ENCODE measurements at places on chromosomes 7 and 10. TPM values are rescaled to one million over a fixed set of nuclear protein-coding genes. Genes with fewer than 3 reads are reported as not detected.
A peak's percentile ranks its signal among the peaks of the same experiment; 100 is the strongest.

DNA sequence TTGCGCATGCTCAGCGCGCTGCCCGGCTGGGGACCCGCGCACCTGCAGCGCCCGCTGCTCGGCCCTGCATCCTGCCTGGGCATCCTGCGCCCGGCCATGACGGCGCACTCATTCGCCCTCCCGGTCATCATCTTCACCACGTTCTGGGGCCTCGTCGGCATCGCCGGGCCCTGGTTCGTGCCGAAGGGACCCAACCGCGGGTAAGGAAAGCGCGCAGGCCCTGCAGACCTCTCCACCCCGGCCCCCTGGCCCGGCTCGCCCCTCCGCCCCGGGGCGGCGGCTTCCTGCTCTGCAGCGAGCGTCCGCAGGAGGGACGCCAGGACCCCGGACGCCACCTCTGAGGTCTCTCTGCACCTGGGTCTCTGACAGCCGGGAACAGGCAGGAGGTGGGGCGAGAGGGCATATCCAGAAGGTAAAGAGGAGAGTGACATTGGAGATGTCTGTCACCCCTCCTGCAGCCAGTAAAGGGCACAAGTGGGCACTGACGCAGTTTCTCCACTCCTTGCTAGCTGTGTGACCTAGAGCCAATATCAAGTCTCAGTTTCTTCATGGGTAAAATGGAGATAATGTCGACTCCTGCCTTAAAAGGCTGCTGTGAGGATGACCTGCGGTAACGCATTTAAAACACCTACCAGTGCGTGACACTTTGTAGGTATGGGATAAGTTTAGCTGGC lies 338 bp downstream of the ATP6V0E2 start:
- no peak for DNase-seq

The LRRD1 gene
- total RNA-seq: 0.17 TPM

DNA sequence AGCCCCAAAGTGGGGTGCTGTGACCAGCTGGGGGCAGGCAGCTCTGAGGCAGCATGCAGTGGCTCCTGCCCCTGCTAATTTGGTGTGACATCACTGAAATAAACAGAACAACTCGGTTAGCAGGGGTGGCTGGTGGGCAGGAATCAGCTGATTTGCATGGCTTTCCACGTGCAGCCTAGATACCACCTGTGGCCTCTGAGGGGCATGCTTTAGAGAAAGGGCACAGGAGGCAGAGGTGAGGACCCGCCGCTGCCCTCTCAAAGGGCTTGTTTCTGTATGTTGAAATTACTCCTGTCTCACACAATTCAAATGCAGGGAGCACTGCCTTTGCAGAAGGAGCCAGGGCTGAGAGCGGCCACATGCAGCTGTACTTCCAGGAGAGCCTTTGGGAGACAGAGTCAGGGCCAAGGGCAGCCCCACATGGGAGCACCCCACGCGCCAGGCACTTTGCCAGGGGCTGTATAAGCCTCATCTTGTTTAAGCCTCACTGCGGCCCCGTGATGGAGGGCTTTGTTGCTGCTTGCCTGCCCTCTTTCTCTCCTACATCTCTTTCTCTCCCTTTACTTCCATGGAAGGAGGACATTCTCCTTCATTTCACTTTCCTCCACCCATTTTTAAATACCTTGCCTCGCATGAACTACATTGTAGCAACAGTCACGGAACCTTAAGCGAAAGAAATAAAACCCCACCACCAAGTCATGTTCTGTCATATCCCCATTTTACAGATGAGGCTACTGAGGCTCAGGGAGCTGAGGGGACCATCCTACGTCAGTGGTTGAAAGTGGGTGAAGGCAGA lies 137.7 kb downstream of the ZMIZ1 start:
- no peak for DNase-seq

- peak; percentile 47 for DNase-seq
Observed at GRCh38 chr7:131231381-131232220, 96.1 kb upstream of the MKLN1 start.

The GPR146 gene
- 0.17 TPM for total RNA-seq

DNA sequence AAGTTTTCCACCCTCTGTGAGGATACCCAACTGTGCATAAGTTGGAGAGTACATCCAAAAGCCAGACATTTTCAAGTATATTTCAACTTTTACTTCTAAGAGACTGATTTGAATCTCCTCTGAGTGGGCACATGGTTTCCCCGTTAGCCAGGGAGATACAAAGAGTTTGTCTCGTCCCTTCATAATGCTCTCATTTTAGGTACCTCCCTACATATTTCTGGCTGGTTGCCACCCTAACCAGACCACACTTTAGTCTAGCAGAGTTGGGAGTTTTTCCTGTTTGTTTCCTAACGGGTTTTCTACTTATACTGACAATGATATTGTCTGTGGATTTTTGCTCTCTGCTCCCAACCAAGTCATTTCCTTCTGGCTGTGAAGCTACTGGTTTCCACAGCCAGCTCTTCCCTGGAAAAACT lies 180.3 kb downstream of the CCDC71L start:
- DNase-seq: no peak

- no peak for DNase-seq
Observed at GRCh38 chr10:113159563-113159962, 209.5 kb downstream of the TCF7L2 start.

GRCh38 chr7:78370936-78371335 lies 572.4 kb downstream of the PHTF2 start:
- no peak for DNase-seq

DNA sequence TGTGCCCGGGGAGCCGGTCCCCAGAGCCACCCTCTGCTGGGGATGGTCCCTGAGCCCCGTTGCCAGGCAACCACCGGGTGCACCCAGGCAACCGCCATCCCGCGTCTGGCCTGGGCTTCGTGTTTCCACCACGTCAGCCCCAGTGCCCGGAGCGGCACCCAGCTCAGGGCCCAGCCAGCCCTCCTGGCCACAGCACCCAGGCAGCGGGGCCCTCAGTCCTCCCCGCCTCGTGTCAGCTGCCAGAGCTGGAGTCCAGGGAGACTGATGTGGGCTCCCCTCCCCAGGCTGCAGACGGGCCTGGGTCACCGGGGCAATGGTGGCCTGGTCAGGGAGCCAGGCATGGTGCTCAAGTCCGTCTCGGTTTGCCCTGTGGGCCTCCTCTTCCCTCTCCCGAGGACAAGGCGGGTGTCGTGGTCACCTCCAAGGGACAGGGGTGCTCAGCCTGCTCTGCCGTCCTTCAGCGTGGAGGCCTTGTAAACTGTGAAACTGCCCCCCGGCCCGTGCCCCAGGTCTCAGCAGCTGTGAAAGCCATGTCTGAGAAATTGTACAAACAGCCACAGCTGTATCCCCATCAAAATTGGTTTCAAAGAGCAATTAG lies 72.5 kb downstream of the MICALL2 start:
- no peak for DNase-seq

GRCh38 chr10:27680006-27680557 lies 65.5 kb downstream of the MKX start:
- DNase-seq: no peak

DNA sequence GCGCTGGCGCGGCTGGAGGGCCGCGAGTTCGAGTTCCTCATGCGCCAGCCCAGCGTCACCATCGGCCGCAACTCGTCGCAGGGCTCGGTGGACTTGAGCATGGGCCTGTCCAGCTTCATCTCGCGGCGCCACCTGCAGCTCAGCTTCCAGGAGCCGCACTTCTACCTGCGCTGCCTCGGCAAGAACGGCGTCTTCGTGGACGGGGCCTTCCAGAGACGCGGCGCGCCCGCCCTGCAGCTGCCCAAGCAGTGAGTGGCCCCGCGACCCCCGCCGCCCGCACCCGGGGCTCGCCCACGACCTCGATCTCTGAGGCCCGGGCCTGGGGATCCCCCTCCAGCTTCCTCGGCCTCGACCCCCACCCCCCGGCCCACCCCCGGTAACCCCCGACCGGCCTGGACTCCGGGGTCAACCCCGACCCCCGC lies 537 bp downstream of the FOXK1 start:
- peak; percentile 74 for DNase-seq

The TMEM225B gene
- total RNA-seq: not detected

- DNase-seq: no peak
Observed at GRCh38 chr10:132788831-132789219, 2.9 kb upstream of the NKX6-2 start.

- no peak for DNase-seq
Observed at GRCh38 chr10:7651853-7652470, 14.8 kb downstream of the ITIH5 start.

The CXCL12 gene
- total RNA-seq: 2.2 TPM

DNA sequence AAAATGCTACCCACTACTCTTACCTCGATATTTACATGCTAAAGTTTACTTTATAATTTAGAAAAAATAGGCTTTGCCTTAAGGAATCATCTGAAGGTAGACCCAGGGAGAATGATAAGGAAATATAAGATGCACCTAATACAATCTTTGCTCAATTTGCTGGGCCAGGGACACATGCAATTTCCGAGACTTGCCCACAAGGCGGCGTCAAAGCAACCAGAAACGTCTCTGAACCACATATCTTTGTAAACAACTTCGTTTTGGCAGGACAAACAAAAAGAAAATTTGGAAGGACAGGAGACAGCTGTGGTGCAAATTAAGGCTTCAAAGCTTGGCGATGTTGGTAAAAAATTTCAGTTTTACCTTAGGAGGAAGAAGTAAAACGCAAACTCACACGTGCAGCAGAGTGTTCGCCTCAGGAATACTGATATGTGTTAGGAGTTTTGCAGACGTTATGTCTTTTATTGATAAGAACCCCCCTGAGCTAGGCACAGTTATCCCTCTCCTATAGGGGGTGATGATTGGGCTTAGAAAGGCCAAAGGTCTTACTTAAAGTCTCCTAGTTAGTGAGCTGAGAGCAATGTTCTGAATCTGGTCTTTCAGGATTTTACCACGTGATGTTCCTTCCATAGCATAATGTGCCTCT lies 134.3 kb downstream of the PRKCQ start:
- peak; percentile 23 for DNase-seq

The ZCCHC24 gene
- total RNA-seq: 4.3 TPM

The IL2RA gene
- total RNA-seq: not detected

GRCh38 chr7:158468181-158468580 lies 119.4 kb downstream of the PTPRN2 start:
- DNase-seq: no peak

DNA sequence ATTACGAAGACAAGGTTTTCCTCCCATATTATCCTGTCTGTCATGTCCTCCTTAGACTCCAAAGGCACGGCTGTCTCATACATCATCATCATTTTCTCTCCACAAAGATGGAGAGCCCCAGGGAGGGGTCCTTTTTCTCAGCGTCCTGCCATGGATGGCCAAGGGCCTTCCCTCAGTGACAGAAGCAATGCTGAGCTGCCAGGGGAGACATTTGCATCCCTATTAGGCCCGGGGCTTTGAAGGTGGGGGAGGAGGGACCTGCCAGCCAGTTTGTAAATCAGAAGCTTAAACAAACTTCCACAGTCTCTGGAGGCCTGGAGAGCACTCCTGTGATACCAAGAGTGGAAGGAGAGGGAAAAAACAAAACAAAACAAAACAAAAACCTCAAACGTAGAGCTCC lies 112.4 kb upstream of the ADO start:
- no peak for DNase-seq

The PRR15 gene
- total RNA-seq: 3.5 TPM

DNA sequence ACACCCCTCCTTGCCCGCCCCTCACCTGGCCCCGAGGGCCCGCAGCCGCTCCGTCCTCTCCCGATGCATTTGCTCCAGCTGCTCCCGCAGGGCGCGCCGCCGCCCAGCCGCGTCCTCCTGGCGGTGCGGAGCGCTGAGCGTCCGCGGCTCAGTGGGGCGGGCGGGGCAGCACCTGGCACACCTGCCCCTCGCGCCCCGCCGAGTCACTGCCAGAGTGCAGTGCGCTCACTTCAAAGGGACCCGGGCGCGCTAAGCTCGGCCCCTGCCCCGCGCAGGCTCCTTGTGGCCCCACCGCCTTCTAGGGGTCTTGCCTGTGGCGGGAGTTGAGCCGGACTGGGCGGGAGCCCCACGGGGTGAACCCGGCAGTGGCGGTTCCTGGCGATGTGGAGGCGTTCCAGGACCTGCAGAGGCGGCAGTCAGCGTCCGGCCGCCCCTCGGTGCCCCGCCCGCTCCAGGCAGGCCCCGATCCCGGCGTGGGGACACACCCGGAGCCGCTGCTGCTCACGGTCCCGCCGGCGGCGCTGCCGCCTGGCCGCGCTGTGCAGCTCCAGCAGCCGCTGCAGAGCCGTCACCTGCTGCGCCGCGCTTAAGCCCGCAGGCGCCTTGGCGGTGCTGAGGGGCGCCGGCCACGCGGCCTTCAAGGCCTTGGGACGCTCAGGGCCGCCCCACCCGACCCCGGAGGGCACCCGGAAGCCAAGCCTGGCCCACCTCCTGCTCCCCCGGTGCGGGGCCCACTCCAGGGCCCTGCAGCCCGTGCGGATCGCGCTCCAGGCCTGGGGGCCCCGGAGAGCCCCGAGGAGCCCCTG lies 6.7 kb downstream of the ATP6V1F start:
- DNase-seq: peak; percentile 79

The LIPN gene
- total RNA-seq: not detected

The PLXDC2 gene
- total RNA-seq: 0.69 TPM
